ENCODE measurements at places on chromosomes 6 and 20.

DNA sequence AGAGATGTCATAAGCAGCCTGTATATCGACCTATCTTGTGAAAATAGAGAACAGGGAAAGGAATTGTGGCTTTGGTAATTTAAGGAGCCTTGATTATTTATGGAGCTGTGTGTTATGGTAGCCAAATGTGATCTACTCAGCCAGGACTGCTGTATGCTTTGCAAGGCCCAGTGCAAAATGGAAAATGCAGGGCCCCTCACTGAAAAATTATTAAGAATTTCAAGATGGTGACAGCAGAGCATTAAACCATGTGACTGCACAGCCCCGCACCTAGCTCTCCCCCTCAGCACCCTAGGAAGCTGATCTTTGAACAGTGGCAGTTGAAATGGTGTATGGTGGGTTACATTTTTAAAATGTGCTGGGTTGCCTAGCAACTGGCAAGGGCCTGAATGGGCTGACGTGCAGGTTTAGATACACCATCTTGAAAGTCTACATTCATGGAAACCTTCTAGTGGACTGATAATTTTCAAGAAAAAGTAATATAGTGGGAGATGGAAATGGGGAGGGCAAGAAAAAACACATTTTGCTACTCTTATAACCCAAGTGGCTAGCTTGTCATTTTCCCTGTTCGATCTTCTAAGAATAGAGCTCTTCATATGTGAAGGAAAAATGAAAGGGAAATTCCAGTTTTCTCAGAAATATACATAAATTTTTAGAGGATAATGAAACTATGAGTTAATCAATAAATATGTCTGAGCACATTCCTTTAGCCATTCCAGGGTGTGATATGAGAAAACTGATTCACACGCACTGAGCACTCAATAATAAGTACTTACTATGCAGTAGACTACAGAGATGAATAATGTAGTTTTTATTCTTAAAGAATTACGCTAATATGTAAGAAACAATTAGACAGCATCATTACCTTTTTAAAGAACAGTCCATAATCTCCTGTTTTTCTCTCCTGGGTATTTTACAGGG lies 208.0 kb downstream of the ARHGAP18 start:
- DNase-seq, result no peak

- DNase-seq, result no peak
Observed at GRCh38 chr6:2132416-2132815, 113.0 kb downstream of the GMDS start.

DNA sequence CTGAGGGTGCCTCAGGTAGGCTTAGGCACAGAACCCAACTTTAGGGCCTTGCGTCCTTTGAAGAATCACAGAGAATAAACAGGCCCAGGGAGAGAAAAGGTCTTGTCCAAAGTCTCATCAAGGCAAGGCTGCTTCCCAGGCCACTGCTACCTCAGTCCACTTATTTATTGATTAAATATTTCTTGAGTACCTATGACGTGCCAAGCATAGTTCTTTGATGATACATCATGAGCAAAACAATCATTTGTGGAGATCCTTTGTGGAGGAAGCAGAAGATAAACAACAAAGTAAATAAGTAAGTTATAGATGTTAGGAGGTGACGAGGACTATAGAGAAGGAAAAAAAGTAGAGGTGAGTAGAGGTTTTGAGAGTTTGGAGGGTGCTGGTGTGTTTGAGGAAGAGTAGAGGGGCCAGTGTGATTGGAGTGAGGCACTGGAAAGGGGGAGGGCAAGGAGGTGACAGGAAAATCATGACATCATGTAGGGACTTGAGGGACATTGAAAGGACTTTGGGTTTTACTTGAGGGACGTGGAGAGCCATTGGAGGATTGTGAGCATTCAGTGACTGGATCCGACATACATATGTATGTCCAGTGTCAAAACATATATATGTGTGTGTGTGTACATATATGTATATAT lies 14.1 kb upstream of the CHMP4B start:
- DNase-seq, result no peak

GRCh38 chr20:32205843-32206759 lies 1.4 kb downstream of the PLAGL2 start:
- DNase-seq, result no peak

- peak; percentile 6 for DNase-seq
Observed at GRCh38 chr6:118739696-118740353, 88.4 kb upstream of the CEP85L start.

DNA sequence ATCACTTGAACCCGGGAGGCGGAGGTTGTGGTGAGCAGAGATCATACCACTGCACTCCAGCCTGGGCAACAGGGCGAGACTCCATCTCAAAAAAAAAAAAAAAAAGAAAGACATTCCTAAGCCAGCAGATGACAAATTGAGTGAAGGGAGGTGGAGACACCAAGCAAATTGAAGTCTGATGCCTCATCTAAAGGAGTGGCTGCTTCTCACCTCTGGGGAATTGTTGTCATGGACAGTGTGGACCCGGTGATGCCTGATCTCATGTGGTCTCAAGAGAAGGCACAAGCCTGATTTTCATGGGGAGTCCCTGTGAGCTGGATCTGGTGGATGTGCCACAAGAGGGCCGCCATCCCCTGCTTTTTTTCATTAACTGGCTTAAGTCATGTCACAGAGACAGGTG lies 272.0 kb downstream of the ZNF217 start:
- DNase-seq, result no peak

DNA sequence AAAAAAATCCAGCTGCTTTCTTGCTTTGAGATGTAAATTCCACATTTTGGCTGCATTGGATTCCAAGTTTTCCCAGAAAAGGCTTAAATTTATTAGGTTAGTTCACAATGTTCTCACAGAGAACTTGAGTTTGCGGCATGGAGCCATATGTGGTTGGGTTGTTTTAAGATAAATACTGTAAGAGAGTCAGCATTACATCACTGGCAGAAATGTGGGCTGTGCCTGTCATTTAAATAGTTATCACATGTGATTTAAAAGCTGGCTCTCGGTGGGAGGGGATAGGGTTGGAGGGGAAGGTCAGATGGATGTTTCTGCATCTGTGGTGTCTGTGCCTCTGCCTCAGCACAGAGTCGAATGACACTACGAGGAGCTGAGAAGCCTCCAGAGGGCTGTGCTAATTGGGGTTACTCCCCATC lies 73.8 kb upstream of the SCP2D1 start:
- no peak for DNase-seq

DNA sequence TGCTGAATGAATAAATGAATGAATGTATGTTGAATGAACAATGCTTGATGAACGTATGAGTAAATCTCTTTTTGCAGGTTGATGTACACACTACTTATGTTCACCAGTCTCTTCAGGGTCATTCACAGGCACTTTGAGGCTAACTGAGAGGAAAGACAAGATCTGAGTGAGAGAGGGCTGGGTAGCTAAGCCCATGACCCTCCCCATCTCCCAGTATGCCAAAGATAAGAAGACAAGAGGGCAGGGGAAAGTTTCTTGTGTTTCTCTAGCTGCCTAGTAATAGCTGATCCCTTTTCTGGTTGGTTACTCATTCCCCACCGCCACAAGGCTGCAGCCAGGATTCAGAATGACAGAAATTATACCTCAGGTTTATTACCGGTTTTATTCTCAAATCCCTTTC lies 90.7 kb downstream of the CEP57L1 start:
- no peak for DNase-seq

GRCh38 chr6:50361641-50362331 lies 312.1 kb upstream of the DEFB112 start:
- no peak for DNase-seq

DNA sequence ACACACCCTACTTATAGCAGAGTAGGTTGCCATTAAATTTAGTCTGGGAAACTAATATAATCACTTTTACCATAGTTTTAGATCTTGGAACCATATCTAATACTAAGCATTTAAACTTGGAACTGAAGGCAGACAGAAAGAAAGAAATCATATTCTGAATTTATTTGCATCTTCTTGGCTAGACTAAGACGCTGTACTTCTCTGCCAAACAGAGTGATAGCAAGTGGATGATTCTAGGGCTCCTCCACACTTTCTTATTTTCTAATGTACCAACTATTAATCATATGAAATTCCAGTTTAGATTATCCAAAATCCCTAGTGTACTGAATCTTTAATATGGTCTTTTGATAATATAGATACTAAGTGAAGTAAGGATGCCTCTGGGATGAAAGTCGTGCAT lies 277.0 kb downstream of the CENPW start:
- DNase-seq, result no peak

DNA sequence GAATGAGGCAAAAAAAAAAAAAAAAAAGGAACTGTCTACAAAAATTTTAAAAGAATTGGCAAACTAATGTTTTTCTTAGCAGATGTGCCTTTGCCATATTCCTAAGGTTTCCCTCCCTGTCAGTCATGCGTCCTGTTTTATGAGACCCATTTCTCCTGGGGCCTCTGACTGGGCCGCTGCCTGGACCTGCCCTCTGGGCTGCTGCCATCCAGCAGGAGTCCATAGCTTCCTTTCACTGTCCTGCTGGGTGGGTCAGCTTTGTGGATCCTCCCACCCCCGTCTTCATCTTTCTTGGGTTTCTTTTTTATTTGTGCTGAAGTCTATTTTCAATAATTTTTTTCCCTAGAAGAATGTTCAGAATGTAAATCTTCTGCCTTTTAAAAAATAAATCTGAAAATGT lies 110.8 kb upstream of the SCP2D1 start:
- DNase-seq, result no peak

- no peak for DNase-seq
Observed at GRCh38 chr6:136525586-136526195, 24.5 kb downstream of the MAP7 start.

DNA sequence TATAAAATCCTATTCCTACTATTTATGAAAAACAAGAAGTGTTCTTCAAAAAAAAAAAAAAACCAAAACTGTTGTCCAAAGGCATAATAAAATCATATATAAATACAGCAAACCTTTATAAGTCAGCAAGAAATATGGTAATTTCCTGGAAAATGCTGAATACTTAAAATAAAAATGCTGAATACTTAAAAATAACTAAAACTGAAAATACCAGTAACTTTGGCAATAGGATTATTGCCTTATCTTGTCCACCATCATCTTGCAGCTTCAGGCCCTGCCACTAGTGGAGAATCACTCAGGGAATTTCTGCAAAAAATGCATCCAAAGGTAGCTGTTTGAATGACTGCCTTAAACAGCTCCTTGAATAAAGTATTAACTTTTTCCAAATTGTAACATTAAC lies 24.5 kb downstream of the CCNC start:
- DNase-seq, result no peak

- no peak for DNase-seq
Observed at GRCh38 chr20:7038029-7038428, 270.5 kb downstream of the BMP2 start.

DNA sequence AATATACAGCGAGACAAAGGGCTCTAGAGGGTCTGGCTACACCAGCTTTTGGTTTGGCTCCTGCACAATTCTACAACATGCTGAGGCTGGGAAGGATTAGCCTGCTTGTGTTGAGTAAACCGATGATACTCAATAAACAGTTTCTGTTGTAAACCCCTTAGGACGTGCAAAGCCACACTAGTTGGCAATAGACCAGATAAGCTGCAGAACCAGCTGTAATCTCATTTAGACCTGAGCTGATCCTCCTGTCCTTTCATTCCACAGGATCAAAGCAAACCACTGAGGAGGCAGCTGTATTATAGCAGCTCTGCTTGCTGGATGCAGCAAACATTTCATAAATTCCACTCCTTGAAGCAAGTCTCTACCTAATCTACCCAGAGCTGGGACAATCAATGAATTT lies 79.7 kb downstream of the MMS22L start:
- peak; percentile 17 for DNase-seq

- DNase-seq, result peak; percentile 93
Observed at GRCh38 chr6:10521104-10521808, at the start of gene GCNT2. GCNT2 (plus strand) TSS chr6:10521351; CDS start chr6:10528912, 7,561 bp downstream.

DNA sequence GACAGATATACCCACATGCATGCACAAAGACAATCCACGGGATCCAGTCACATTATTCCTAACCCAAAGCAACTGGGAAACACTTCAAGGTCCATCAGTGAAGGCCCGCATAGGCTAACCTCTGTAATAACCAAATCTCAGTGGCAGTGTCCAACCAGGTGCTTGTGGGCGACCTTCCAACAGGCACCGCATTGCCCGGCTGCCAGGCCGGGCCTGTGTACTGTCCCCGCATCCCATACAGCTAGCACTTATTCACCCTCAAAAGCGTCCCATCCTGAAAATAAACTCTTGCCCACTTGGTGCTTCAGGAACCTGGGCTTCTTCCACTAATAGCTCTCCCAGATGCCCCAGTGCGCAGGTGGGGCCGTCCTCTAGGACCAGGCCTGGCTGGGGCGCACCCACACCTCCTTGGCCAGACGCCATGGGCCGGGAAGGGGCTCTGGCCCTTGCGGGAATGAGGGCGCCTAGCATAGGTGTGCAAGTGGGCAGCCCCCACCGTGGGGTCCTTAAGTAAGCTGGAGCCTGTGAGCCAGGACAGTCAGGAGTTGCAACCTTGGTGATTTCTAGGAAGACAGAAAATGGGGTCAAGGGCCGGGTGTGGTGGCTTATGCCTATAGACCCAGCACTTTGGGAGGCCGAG lies 1.1 kb upstream of the ENTPD6 start:
- no peak for DNase-seq

DNA sequence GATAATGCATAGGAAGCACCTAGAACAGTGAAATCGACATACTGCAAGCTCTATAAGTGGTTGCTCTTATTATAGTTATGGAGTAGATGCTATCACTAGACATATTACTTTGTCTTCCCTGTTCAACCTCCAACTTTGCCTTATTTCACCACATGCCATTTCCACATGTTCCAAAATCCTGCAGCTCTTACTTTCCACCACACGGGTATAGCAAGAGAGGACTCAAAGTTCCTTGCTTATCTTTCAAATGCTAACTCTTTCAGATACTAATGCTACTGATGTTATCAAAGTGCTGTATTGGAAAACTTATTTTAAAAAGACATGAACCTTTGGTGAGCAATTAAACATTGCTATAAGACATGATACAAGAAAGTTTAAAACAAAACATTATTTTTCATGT lies 1130.1 kb downstream of the HACE1 start:
- DNase-seq, result no peak

GRCh38 chr6:101747716-101748115 lies 354.2 kb downstream of the GRIK2 start:
- no peak for DNase-seq

GRCh38 chr6:156980515-156980914 lies 203.3 kb downstream of the ARID1B start:
- peak; percentile 34 for DNase-seq

DNA sequence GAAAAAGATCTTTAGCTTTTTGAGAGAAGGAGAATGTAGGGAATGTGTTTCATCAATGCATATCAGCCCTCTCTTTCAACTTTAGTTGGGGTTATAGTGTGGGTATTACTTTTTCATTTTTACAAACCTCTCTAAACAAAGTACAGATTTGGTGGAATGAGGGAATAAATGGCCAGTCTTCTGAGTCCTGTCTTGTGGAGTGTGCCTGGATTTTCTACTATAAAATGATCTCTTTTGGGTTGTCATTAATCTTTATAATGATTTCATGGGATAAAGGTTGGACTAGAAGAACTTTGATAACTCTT lies 209.3 kb downstream of the RNF144B start:
- DNase-seq, result no peak

All from H4 (cell line).